Tongue (tissue), 3 donors: ENCODE measurements at places on chromosomes 12 and 14. TPM values are rescaled to one million over a fixed set of nuclear protein-coding genes. Genes with fewer than 3 reads are reported as not detected.

GRCh38 chr14:96579855-96580254 is 77.7 kb downstream of the PAPOLA start:
- DNase-seq = no peak

DNA sequence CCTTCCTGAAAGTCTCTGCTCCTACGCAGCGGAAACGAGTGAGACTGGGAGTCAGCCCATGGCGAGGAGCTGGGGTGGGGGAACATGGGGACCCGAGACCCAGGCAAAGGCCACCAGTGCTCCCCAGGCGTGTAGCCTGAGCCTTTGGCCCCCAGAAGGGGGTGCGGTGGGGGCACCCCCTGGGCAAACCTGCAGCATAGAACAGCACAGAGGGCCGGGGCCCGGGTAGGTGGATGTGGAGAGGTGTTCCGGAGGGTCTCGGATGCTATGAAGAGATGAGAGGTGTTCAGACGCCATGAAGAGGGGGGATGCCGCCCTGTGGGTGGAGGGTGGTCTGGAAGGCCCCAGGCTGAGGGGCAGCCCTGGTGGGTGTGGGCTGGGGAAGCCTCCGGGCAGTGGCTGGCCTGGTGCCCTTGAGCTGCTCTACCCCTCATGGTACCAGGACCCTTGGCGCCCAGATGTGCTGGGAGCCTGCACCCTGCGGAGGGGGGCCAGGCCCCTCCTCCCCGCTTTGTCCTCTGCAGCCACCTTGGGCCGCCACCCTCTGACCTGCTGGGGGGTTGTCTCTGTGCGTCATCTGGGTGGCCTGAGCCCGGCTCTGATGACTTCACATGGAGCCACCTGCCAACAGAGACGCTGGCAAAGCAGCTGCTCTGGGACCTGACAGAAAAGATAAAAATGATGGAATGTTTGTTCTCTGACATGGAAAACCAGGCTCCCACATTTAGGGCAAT is 83.4 kb downstream of the KIF26A start:
- DNase-seq = no peak

- no peak for DNase-seq
Observed at GRCh38 chr12:4584896-4585295, 22.9 kb downstream of the DYRK4 start.

- no peak for DNase-seq
Observed at GRCh38 chr12:45849289-45849688, 119.8 kb downstream of the ARID2 start.

GRCh38 chr14:74038020-74038859 is 19.1 kb downstream of the BBOF1 start:
- DNase-seq = peak; percentile 76

DNA sequence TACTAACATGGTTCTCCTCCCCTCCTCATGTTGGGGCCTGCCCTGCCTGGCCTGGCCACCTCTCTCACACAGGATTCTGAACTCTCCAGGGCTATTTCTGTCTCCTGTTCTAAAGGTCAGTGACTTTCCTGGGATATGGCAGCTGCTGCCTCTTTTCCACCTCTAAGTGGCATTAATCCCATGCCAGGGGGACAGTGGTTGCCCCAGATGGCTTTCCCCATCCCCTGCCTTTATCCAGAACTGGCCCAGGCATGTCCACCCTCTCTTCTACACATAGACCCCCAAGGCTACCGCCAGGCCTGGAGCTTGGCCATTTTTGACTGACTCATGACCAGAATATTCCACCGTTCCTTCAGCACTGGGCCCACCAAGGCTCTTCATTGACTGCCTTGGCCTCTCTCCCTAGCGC is 90.4 kb downstream of the IRF2BPL start:
- DNase-seq = no peak

- DNase-seq = no peak
Observed at GRCh38 chr12:94851396-94852028, 152.0 kb downstream of the NDUFA12 start.

GRCh38 chr14:99831303-99831702 is 38.1 kb downstream of the EML1 start:
- no peak for DNase-seq

DNA sequence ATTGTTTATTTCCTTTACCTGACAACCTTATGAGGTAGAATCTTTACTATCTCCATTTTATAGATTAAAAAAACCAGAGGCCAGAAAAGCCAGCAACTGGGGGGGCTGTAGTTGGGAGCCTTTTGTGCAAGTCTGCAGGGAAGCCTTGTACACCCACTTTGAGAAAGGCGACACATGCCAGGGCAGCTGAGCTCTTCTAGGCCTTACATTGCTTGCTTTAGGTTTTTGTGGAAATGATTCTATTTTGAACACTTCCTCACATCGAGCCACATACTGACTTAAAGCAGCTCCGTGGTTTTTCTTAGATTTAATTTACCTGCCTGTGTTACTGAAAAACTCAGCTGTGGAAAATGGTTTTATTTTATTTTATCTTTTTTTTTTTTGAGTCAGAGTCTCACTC is 34.6 kb downstream of the EP400 start:
- no peak for DNase-seq

- no peak for DNase-seq
Observed at GRCh38 chr14:86404989-86405649, 875.2 kb downstream of the FLRT2 start.

GRCh38 chr12:120211243-120211903 is 10.5 kb upstream of the RPLP0 start:
- no peak for DNase-seq

GRCh38 chr12:47023953-47024352 is 55.5 kb upstream of the PCED1B start:
- DNase-seq = no peak

GRCh38 chr12:105334001-105334400 is 3.5 kb downstream of the C12orf75 start:
- DNase-seq = no peak

DNA sequence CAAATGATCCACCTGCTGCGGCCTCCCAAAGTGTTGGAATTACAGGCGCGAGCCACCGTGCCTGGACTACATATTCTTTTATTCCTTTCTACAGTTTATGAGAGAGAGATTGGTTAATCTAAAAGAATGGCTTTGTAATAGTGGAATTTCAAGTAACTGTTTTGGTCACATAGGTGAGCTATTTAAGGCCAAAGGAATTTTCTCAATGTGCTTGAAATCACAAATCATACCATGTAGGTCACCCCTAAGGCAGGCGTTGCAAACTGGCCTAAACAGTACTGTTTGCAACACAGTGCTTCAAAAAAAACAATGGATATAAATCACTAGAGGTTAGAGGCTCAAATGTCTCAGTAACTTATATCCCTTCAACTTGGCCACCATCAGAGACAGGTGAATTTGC is 103.7 kb upstream of the PTPRR start:
- DNase-seq = no peak

- DNase-seq = no peak
Observed at GRCh38 chr12:77325511-77326236, 260.3 kb upstream of the E2F7 start.

DNA sequence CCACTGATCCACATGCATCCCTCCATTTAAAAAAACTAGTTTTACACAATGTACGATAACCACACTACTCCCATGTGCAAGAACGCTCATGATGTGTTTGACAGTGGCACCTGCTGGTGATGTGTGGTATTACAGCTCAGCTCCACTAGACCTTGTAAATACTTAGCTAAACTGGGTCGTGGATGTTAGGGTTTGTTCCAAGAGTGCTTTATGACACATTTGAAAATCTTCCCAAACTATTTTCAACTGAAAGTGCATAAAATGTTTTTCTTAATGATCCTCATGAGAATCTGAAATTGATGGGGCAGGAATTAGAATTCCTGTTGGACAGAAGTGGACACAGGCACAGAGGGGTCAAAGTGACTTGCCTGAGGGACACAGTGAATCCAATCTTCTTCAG is 99.2 kb downstream of the SCARB1 start:
- DNase-seq = peak; percentile 69

DNA sequence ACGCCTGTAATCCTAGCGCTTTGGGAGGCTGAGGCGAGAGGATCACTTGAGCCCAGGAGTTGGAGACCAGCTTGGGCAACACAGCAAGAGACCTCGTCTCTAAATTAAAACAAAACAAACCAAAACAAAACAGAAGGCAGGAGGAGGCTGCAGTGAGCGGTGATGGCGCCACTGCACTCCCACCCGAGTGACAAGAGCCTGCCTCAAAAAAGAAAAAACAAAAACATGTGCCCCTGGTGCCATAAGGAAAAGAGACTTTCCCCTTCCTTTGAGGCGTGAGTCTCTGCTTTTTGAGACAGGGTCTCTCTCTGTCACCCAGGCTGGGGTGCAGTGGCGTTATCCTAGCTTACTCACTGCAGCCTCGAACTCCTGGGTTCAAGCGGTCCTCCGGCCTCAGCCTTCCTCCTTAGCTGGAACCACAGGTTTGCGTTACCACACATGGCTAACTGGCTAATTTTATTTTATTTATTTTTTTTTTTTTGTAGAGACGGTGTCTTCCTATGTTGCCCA is 9.0 kb upstream of the EAPP start:
- no peak for DNase-seq

GRCh38 chr12:92442782-92443181 is 260.0 kb upstream of the PLEKHG7 start:
- DNase-seq = no peak

GRCh38 chr14:54711812-54712464 is 145.0 kb downstream of the SAMD4A start:
- DNase-seq = no peak

GRCh38 chr12:93766796-93767523 is 89.8 kb downstream of the CRADD start:
- DNase-seq = peak; percentile 81

GRCh38 chr12:111759271-111759670 is 7.5 kb upstream of the ALDH2 start:
- no peak for DNase-seq

DNA sequence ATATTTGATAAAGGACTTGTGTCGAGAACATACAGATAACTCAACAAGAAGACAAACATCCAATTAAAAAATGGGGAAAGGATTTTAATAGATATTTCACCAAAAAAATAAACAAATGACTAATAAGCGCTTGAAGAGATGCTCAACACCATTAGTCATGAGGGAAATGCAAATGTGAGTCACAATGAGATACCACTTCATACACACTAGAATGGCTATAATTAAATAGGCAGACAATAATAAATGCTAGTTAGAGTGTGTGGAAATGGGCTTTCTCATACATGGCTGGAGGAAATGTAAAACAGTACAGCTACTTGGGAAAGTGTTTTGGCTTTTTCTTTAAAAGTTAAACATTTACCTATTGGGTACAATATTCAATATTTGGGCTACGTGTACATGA is 34.8 kb downstream of the DLK1 start:
- no peak for DNase-seq

GRCh38 chr12:96617178-96617577 is 127.8 kb downstream of the CFAP54 start:
- DNase-seq = no peak

- DNase-seq = peak; percentile 63
Observed at GRCh38 chr12:102479099-102479885, 1.1 kb downstream of the IGF1 start.

- DNase-seq = no peak
Observed at GRCh38 chr14:37655418-37655817, 60.0 kb downstream of the TTC6 start.

DNA sequence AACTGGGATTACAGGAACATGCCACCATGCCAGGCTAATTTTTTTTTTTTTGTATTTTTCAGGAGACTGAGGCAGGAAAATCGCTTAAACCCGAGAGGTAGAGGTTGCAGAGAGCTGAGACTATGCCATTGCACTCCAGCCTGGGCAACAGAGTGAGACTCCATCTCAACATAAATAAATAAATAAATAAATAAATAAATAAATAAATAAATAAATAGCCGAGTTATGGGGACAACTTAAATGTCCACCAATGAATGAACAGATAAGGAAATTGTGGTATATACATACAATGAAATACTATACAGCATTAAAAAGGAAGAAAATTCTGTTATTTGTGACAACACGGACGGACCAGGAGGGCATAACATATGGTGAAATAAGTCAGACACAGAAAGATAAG is 325.7 kb downstream of the NELL2 start:
- no peak for DNase-seq

GRCh38 chr12:52160200-52160599 is 31.6 kb downstream of the KRT80 start:
- no peak for DNase-seq

DNA sequence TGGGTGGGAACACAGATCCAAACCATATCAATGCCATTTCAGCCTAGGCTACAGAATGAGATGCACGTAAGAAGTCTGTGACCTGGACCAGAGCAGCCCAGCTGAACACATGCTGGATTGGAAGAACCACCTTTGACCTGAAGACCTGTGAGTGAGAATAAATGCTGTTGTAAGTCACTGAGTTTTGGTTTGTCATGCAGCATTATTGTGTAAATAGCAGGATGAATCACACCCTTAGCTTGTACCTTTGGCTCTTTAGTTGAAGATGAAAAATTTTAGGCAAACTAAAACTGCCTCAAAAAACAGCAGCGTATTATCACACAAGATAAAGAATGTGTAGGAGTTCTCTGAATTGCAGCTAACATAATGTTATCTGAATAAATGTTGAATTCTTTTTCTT is 199.4 kb upstream of the LRIG3 start:
- no peak for DNase-seq

DNA sequence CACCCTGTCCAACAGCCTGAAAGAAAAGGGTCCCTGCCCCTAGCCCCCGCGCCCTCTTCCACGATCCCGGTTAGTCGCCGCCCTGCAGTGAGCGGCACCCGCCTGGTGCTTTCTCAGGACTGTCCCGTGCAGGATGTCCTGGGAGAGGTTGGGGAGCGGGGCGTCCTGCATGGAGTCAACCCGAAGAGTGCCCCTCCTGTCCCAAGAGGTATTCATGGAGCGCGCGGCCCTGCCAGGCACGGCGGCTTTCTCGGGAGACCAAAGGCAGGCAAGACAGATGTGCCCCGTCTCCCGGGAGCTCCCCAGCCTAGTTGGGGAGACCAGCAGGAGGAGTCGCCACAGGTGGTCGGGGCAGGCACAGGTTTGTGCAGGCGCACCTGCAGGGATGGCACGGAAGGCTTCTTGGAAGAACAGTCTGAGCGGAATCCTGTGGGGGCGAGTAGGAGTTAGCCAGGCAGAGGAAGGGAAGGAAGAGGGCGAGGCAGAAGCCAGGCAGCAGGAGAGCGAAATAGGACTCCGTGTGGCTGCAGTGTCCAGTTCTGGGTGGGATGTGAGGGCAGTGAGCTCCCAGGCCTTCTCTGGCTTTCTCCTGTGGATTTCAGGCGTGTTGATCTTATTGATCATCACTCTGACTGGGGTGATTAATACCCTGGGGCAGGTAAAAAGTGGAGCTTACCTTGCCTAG is 723 bp downstream of the SIVA1 start:
- no peak for DNase-seq

GRCh38 chr14:33377596-33378390 is 439.1 kb downstream of the NPAS3 start:
- DNase-seq = no peak

SLC5A8 gene
- total RNA-seq = 0.41 TPM

CARMIL3 gene
- total RNA-seq = 0.72 TPM

HOTAIR gene
- total RNA-seq = not detected

VPS29 gene
- total RNA-seq = 88.0 TPM

BATF gene
- not detected for total RNA-seq

THAP2 gene
- total RNA-seq = 12.8 TPM

INHBC gene
- not detected for total RNA-seq

SYCP3 gene
- not detected for total RNA-seq

NRXN3 gene
- total RNA-seq = 2.9 TPM

EML5 gene
- total RNA-seq = 0.51 TPM

TMPRSS12 gene
- not detected for total RNA-seq

SLCO1B1 gene
- total RNA-seq = not detected

KCNA5 gene
- 3.7 TPM for total RNA-seq

GPR132 gene
- 1.5 TPM for total RNA-seq

TSPAN9 gene
- 162 TPM for total RNA-seq

TBC1D30 gene
- 2.6 TPM for total RNA-seq
